ENCODE measurements at places on chromosomes 2 and 18. TPM values are rescaled to one million over a fixed set of nuclear protein-coding genes. Genes with fewer than 3 reads are reported as not detected.

The UBE2E3 gene
- 64.2 TPM for total RNA-seq

DNA sequence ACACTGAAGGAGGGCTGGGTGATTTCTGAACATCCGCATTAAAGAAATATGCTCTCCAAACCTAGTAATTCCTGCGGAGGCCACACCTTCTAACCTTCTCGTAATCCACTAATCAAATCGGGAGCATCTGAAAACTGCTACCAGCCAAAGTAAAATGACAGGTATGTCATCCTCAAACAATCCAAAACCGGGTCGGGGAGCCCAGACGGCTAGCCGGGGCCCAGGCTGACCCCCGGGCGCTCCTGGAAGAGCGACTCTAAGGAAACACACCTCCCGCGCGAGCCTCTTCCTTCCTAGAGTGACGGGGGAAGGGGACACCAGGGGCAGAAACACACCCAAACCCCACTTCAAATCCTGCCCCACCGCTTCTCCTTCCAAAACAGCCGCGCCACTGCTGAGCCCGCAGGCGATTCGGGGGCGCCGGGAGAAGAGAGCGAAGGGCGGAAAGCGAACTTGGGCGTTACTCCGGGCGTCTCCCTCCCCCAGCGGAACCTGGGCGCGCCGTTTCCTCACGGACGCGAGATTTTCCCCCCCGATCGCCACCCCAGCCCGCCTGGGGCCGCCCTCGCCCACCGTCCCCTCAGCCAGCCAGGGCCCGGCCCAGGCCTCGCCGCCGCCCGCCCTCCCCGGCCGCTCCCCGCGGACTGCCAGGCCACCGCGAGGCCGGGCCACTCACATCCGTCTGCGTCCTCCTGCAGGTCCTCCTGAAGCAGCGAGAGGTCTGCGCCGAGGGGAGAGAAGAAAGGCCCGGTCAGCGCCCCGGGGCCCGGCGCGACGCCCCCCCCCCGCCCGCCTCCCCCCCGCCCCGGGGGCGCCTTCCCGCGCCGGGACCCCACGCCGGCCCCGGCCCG, 584 bp downstream of the PPP4R1 start:
- peaks cover 10% of the 10 kb centered on the region for H3K36me3 ChIP-seq
- H3K27ac ChIP-seq, result peak overlapping the region; percentile 85
- H3K4me3 ChIP-seq, result peak overlapping the region; percentile 78
- DNase-seq, result no peak

- no peaks in the 10 kb centered on the region for H3K27me3 ChIP-seq
- no peak for DNase-seq
- H3K27ac ChIP-seq, result no peak overlapping the region
- no peak overlapping the region for H3K4me3 ChIP-seq
Observed at GRCh38 chr2:50051374-50051773, 897.1 kb upstream of the FSHR start.

DNA sequence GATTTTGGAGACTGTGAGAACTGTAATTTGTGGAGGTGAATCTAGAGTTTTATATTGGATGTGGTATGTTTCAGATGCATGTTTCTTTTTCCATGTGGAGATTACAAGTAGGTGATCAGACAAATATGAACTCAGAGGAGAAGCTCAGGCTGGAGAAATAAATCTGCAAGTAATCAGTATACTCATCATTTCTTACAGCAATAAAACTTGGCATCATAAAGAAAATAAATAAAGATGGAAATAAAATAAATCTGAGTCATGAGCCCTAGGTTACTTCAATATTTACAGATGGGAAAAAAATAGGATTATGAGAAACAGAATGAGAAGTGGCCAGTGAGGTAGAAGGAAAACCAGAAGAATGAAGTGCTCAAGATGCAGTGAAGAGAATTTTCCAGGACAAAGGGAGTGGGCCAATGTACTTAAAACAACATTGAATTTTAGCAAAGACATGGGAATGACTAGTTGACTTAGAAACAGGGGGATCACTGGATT, 453.8 kb downstream of the DSC3 start:
- DNase-seq, result no peak
- no peak overlapping the region for H3K27ac ChIP-seq
- no peaks in the 10 kb centered on the region for H3K36me3 ChIP-seq
- no peak overlapping the region for H3K4me3 ChIP-seq

The SFTPB gene
- total RNA-seq, result 13.3 TPM

GRCh38 chr2:181977661-181978350, 7.8 kb upstream of the PPP1R1C start:
- no peak overlapping the region for H3K4me3 ChIP-seq
- no peaks in the 10 kb centered on the region for H3K4me1 ChIP-seq
- DNase-seq, result no peak
- H3K27me3 ChIP-seq, result no peaks in the 10 kb centered on the region
- H3K27ac ChIP-seq, result no peak overlapping the region

DNA sequence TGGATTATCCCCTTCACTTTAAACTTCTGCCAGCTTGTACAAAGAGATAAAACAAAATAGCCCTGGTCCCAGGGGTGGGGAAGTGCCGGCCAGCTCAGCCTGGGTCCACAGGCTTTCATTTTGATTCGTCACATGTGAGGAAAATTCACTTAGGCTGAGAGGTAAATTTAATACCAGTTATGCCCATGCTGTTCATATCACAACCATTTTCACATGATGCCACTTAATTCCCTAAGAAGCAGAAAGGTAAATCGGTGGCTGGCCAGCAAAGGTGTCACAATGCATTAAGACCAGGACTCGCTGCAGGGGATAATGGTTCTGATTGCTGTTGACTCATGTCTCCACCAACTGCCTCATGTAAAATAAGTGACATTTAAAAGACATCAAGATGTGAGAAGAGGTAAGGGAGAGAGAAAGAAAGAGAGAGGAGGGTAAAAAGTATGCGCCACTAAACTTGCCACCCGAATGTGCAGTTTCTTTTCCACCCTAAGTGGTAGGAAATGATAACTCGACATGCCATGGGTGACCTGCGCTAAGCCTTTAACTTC, 261.0 kb upstream of the SIX3 start:
- no peaks in the 10 kb centered on the region for H3K4me1 ChIP-seq
- H3K4me3 ChIP-seq, result no peak overlapping the region
- H3K27ac ChIP-seq, result no peak overlapping the region
- no peaks in the 10 kb centered on the region for H3K27me3 ChIP-seq

- H3K4me3 ChIP-seq, result no peak overlapping the region
- H3K36me3 ChIP-seq, result no peaks in the 10 kb centered on the region
Observed at GRCh38 chr2:156541706-156542105, 105.5 kb downstream of the GPD2 start.

- H3K4me3 ChIP-seq, result no peak overlapping the region
- no peaks in the 10 kb centered on the region for H3K4me1 ChIP-seq
- H3K27ac ChIP-seq, result no peak overlapping the region
- no peaks in the 10 kb centered on the region for H3K36me3 ChIP-seq
- DNase-seq, result no peak
Observed at GRCh38 chr2:16784652-16785051, 119.0 kb upstream of the CYRIA start.

The LGALSL gene
- 14.2 TPM for total RNA-seq
